ENCODE measurements at places on chromosomes 7 and 10.

- DNase-seq = no peak
Measured at GRCh38 chr10:88721392-88721791, 15.3 kb downstream of the LIPK start.

DNA sequence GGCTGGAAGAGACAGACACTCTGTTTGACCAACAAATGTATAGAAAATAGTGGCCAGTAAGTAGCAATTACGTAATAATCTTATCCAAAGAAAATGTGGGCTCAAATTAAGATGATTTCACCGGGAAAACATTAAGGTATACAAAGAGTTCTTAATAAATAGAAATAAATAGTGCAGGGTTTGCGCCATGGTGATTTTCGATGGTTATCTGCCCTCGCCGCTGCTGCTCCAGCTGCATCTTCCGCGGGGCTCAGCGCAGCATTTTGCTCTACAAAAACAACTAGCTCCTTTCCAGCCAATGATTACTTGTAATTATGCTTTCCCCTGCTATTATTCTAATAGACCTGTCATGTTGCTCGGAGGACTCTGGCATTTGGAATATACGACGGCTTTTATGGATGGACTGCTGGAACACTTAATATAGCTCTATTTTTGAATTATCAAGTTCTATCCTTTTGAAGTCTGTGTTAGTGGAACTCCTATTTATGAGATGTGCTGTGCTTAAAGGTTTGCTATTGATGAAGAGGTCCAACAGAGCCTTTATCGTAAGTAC lies 103.8 kb downstream of the BUB3 start:
- DNase-seq = no peak

DNA sequence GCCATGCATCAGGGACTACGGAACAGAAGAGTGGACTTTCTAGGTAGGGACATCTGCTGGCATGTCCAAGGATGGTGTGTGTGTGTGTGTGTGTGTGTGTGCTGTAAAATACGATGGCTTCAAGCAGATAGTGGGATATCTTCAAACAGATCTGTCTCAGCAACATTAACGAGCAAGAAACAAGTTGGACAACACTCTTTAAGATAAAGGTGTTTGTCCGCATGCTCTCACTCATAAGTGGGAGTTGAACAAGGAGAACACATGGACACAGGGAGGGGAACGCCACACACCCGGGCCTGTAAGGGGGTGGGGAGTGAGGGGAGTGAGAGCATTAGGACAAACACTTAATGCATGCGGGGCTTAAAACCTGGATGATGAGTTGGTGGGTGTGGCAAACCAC lies 89.8 kb upstream of the AKR1E2 start:
- DNase-seq = no peak

GRCh38 chr7:44378744-44379143 lies 53.4 kb upstream of the CAMK2B start:
- peak; percentile 94 for DNase-seq

GRCh38 chr7:127968547-127968946 lies 62.7 kb downstream of the LRRC4 start:
- peak; percentile 35 for DNase-seq

GRCh38 chr10:91564026-91564425 lies 68.8 kb downstream of the PPP1R3C start:
- no peak for DNase-seq

Data from choroid plexus epithelial cell (primary cell).